ENCODE measurements at places on chromosomes 2 and 18.
A peak's percentile ranks its signal among the peaks of the same experiment; 100 is the strongest.

DNA sequence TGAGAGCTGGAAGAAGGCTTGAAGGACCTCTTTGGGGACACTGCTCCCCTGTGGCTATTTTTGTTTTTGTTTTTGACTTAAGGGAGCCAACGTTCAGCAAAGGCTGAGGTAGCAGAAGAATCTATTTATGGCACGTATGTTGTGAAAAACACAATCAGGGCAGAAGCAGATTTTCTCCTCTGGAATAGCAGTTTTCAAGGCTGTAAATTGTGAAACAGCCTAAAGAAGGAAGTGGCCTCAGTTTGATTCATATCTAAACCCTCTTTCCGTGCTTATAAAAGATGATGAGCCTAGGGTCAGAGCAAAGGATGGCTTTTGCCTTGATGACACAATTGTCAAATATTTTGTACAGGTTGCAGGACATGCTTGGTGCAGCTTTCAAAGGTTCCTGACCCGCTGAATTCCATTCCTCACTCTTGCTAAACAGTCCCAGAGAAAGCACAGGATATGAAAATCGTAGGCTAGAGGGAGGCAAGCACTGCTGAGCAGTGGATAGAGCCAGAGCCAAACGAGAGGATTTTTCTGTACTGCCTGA lies 106.2 kb upstream of the DLX2 start:
- peak; percentile 60 for DNase-seq

DNA sequence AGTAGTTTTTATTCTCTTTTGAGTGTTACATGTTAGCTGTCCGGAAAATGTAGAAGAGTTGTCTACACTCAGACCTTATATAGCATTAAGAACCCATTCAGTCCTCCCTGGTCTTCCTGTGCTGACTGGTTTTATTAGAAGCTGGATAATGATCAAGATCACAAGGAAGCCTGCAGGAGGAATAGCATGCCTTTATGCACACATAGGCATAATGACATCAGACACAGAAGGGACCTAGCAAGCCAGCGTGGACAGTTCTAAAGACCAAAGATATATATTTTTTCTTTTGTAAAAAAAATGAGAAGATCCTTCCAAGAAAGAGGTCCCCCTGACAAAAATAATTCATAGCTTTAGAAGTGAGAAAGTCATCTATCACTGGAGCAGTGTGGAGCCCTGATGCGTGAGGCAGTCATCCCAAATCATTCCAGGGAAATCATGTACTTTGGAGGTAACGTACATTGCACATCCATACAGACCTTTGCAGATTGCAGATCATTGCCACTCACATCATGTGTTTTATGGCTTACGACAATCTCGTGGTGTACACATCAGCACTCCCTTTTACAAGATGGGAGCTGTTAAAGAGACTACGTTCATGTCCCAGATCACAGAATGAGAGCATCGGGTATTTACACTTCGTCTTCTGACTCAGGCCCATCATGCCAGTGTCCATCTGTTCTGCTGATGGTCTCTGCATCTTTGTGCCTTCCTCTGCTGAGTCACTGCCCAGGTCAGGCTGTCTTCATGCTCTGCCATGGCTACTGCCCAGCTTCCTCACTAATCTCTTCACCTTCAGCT lies 334.0 kb downstream of the SOCS6 start:
- DNase-seq: no peak

DNA sequence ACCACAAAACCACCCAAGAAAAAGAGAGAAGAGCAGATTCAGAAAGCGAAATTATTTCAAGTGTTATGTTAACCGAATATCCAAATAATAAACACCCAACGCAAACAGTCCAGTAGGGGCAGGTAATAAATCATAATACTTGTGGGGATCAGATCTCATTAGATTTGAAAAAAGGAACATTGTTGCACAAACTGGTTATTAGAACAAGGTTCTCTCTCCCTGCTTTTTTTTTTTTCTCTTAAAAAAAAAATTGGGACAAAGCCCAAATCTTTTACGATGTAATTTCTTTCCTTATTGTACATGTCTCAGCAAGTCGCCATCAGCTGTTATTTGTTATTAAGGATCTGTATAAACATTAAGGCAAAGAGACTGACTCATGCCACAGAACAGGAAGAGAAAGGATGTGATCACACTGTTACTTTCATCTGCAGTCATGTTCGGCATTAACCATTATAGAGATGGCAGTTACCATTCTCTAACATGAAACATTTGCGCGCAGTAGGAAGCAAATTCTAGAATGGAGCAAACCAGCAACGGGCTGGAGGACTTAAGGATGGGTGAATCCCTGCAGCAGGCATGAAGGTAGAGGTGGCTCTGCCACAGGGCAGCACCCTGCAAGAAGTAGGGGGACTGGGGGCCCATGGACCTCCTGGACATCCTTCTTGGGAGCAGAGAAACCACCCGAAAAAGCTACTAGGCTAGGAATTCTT lies 42.0 kb downstream of the EPHA4 start:
- DNase-seq: peak; percentile 62

DNA sequence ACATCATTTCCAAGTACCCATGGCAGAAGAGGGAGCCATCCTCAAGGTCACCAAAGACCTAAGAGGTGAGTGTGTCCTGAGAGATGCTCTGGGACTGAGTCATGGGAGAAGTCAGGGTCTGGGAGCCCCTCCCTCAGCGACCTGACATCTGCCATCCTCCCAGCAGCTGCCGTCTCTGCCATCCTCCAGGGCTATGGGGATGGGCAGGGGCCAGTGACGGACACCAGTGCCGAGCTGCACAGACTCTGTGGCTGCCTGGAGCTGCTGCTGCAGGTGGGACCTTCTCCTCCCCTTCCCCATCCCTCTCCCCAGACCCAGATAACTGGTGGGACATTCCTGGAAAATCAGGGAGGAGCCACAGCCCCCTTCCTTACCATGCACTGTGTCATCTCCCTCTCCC lies 1.5 kb downstream of the RUFY4 start:
- DNase-seq: no peak

DNA sequence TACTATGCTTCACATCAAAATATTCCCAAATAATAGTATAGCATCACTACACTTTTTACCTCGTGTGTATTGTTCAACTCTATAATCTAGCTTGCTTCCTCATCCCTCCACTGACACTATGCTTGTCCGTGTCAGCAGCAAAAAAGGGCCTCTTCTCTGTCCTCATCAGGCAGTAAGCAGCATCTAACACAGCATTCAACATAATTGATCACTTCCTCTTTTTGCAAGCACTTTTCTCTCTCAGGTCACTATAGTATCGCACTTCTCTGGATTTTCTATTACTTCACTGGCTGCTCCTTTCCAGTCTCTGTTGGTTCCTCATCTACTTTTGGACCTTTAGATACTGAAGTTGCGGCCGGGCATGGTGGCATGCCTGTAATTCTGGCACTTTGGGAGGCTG lies 64.9 kb upstream of the ZSWIM2 start:
- no peak for DNase-seq

DNA sequence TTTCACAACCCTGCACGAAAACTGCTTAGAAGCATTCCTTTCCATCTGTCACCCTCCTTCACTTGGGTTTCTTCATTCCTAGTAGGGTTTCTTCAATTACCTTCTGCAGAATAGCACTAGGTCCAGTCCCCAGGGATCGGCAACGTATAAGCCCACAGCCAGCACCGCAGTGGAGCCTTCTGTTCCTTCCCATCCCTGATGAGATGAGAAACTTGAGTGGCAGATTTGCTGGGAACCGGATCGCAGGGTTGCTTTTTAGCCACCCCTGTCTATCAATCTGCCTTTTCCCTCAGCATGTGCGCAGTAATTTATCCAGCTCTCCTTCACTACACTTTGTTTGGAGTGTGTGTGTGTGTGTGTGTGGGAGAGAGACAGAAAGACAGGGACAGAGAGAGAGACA lies 94.2 kb downstream of the CD8B2 start:
- DNase-seq: no peak

DNA sequence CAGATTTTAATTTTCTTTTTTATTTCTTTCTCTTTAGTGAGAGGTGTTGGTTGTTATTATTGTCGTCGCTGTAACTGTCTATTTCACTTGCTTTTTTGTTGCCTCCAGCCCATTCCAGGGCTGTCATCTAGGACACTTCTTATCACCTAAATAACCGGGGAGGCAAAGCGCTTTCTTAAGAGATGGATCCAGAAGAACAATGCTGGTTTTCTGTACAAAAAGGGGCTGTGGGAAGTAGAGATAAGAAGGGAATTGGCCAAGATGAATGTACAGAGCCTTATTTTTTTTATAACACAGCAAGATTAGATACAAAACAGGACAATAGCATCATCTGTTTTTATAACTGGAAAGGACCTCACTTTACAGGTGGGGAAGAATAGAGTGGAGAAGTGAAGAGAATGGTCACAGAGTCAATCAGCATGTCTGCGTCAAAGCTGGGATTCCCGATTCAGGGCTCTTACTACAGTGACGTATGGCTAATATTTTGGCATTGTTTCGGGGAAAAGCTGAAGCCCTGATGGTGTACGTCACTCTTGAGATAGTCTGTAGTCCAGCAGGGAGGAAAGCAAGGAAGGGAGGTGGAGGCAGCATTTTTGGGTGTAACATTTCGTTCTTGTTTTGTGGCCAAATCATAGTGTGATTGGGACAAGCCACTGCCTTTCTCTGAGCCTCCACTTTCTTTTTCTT lies 23.2 kb downstream of the IL1B start:
- no peak for DNase-seq

GRCh38 chr2:241180495-241180894 lies 8.0 kb upstream of the ANO7 start:
- no peak for DNase-seq

DNA sequence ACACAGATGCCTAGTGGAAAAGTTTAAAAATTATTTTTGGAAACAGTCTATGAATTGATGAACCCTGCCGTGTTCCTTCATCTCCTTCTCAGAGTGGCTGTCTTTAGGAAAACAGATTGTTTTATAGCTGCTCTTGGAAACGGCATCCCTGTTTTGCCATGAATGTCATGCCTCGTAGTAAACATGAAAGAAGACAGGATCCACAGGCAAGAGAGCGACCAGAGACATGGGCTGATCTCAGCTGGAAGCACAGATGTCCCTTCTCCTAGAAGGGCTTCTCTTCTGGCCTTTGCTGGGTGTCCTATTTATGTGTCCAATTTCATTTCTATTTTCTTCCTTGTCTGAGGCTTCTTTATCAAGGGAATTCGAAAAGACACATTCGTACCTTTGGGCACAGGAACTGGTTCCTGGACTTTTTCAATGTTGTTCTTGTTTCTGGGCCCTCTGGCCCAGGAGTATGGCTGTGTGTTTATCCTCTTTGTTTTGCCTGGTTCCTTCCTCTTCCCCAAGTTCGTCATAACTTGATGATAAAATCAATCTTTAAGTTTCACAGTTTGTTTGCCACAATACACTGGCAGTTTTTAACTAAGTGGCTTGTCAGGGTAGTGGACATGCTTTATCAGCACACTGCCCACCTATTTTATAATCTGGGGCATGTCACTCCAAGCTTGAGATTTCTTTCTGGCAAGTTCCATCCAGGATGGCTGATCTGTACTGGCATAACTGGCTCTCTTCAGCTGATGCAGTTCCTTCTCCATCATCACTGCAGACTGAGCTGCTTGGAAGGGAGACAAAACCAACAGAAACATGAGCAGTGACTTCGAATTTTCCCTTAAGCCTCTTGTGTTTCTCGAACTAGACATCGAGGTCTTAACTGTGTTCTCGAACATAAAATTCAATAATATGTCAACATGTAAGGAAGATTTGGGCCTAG lies 63.2 kb upstream of the MGAT4A start:
- no peak for DNase-seq

DNA sequence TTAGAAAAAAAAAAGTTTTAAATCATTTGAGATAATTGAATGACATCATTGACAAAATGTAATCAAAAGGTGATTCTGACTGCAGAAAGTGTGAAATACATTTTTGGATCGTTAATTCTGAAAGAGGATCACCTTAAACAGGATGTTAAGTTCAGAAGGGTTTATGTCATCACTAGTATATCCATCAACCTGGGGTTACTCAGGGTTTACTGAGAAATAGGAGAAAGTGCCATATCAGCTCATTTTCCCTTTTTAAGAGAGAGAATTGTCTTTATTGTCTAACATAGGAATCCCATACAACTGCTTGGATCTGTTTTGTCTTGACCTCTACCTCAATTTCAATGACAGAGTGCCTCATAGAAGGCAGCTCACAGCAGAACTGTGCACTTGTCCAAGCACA lies 466.1 kb upstream of the LINC00305 start:
- DNase-seq: no peak

GRCh38 chr2:38444247-38444646 lies 67.2 kb upstream of the ATL2 start:
- DNase-seq: no peak

DNA sequence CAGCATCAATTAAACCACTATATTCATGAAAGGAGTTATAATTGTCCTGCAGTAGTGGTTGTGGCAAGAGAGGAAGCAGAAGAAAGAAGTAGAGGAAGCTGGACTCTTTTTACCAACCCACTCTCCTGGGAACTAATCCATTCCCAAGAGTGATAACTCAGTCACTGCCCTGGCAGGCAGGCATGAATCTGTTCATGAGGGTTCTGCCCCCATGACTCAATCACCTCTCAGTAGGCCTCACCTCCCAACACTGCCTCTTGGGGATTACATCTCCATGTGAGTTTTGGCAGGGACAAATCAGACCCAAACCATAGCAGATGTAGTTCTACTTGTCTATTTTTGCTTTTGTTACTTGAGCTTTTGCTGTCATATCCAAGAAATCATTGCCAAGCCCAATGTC lies 232.7 kb upstream of the MAP2 start:
- DNase-seq: no peak

GRCh38 chr2:216661639-216662375 lies 28.6 kb downstream of the IGFBP2 start:
- DNase-seq: no peak

DNA sequence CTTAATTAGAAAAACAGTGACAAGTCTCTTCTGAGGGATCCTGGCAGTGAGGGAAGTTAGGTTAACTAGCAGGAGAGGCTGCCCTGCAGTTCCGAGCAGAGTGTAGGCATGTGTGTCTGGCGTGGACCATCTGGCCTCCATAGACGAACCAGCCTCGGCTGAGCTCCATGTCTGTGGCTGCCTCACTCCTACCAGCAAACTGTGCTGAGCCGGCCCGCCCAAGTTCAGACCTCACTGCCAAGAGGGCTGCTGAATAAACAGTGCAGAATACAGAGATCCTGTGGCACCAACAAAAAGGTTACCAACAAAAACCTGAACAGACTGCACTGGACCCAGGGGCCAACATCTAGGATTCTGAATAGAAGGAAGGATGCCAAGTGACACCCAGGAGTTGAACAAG lies 27.3 kb downstream of the INO80C start:
- DNase-seq: peak; percentile 16

DNA sequence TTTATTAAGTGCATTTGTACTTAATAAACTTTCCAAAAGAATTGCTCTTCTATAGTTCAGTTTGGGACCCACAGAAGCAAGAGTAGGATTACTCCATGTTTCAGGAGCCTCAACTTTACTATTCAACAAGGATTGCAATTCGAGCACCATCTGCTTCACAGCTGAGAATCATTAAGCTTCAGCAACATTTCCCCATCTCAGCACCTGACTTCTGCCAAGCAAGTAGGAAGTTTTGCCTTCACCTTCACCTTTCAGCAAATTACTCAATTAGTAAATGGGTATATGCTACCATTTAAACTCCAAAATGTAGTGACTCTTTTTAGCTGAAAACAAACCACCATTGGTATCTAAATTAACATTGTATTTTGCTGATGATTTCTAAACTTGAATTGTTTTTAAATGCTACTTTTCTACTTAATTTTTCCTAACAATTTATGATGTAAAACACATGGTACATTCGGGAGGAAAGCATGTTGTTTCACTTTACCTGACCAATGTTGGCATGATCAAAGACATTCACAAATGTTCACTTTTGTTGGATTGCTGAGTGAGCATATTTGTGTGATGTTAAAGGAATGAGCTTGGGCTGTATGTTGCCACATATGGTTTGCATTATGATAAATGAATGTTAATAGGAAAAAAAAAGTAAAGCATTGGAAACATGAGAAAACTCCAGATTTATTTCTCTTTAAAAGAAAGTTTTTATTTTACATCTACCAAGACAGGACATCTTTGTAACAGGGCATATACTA lies 159.2 kb downstream of the GULP1 start:
- peak; percentile 21 for DNase-seq
